ENCODE measurements at places on chromosomes 2 and 18.

- no peak for DNase-seq
Measured at GRCh38 chr2:173076581-173077345, 1.1 kb downstream of the MAP3K20 start.

DNA sequence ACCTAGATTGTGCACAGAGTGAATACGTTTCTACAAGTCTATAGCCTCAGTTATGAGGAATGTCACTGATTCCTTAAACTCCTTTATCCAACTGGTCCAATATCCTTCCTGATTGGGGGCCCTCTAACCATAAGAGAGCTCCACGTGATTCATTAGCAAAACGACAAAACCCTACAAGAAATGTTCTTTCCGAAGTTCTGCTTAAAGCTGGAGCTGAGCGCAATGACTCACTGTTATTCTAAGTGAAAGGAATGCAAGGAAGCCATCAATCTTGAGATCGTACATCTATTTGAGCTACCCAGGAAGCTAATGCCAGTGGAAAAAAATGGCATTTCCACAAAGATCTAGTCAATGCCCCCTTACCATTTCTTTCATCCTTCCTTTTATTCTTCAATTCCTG is 354.9 kb upstream of the CDH20 start:
- no peak for DNase-seq

DNA sequence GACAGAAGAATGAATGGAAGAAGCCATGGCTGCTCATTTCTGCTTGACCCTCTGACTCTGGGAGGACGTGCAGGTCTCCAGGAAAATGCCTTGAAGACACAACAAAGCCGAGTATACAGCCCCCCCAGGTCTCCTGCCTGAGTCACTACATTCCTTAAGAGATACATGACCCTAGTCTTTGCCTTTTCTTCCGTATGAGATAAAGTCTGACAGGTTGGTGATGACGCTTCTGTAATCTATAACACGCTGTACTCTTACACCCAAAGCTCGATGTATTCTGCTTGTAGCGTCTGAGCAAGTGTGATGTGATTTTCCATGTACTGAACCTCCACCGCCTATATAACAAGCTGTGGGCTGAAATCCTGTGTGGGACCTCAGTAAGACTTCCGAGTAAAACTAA is 77.3 kb downstream of the KCTD1 start:
- no peak for DNase-seq

- no peak for DNase-seq
Measured at GRCh38 chr2:104840156-104840555, 13.8 kb upstream of the POU3F3 start.

GRCh38 chr2:10400568-10400977 is 47.6 kb downstream of the ODC1 start:
- no peak for DNase-seq

DNA sequence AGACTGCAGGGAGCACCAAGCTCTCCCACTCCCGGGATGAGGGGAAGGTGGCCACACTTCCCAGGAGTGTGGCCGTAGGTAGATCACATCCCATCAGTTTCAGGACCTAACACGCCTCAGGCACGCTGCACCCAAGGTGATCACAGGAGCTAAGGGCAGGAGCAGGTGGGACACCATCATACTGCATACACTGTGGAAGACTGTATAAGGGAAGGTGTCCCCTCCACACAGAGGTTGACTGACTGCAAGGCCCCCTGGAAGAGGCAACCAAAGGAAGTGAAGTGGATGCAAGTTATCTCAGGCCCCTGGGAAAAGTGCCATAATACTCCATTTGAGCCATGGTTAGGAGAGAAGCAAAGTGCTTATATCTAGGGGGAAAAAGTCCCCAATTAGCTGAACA is 351.9 kb upstream of the SMIM21 start:
- DNase-seq: no peak

DNA sequence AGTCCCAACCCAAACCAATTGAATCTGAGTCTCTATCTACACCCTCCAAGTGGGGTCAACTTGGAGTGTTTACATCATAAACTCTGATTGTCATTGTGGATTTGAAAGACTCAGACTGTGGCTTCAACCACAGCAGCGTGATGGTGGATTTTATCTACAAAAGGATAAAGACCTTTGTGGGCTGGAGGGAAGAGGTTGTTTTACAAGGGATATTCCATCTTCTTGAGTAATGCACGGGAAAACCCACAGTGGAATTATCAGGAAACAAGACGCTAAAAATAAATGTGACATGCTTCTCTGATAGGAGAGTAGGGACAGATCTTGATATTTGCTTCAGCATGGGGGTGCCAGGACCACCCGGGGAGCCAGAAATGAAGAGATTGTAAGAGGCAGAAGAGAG is 93.5 kb downstream of the LPIN1 start:
- no peak for DNase-seq

DNA sequence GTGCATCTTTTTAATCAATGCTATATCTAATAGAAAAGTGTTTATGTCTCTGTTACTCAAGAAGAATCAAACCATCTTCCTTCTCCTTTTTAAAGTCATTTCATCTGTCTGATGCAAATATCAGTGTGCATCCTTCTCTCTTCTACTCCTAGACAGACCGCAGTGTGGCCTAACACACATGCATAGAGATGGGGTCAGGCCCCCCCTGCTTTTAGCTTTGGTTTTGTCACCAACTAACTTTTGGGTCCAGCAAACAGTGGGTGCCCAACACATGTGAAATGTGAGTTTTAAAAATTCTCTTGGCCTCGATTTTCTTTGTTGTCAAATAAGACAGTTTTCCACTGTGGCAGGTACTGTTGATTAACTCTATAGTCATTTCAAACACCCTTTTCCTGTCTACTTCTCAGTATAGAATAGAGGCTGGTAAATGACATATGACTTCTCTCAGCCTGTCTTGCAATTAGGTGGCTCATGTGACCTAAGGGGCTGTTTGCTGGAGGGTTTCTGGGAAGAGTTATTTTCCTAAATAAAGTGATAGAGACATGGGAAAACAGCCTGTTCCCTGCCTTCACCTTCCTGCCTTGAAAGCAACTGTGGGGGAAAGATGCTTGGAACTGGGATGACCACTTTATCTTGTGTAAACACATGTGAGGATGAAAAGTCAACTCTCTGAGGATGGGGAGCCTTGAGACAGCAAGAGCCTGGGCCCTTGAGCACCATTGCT is 65.7 kb upstream of the DARS1 start:
- no peak for DNase-seq

GRCh38 chr2:47008381-47009252 is 93.0 kb upstream of the MCFD2 start:
- no peak for DNase-seq
